ENCODE measurements at places on chromosomes 1 and 21. TPM values are rescaled to one million over a fixed set of nuclear protein-coding genes. Genes with fewer than 3 reads are reported as not detected.

Gene FOXE3
- not detected for total RNA-seq

Gene SYCP1
- total RNA-seq, result 0.16 TPM

Gene SHCBP1L
- not detected for total RNA-seq

Gene RHBG
- not detected for total RNA-seq

Gene UBE2Q1
- total RNA-seq, result 27.7 TPM

Gene TNNI3K
- total RNA-seq, result 3.7 TPM

Gene CELA2B
- not detected for total RNA-seq

Gene BRWD1
- total RNA-seq, result 128 TPM

Gene FCRL2
- total RNA-seq, result 0.59 TPM

Gene SAMD11
- total RNA-seq, result 0.16 TPM

Gene C1orf167
- total RNA-seq, result not detected

Gene GDAP2
- 28.5 TPM for total RNA-seq

Gene ROR1
- total RNA-seq, result 5.9 TPM

Gene FCRL5
- total RNA-seq, result not detected

Gene PLD5
- 0.98 TPM for total RNA-seq

Gene KCNC4
- 3.8 TPM for total RNA-seq

Gene CDC42BPA
- 46.7 TPM for total RNA-seq

Gene BTBD8
- 12.6 TPM for total RNA-seq

Gene NOL9
- total RNA-seq, result 25.2 TPM

Gene AMY1A
- not detected for total RNA-seq

Gene TMCC2
- 1.1 TPM for total RNA-seq
